ENCODE measurements at places on chromosomes 5 and 9.

- no peak for DNase-seq
Measured at GRCh38 chr5:5387777-5388176, 34.7 kb upstream of the ICE1 start.

- DNase-seq, result no peak
Measured at GRCh38 chr9:134214386-134214765, 50.0 kb upstream of the RNU6ATAC start.

DNA sequence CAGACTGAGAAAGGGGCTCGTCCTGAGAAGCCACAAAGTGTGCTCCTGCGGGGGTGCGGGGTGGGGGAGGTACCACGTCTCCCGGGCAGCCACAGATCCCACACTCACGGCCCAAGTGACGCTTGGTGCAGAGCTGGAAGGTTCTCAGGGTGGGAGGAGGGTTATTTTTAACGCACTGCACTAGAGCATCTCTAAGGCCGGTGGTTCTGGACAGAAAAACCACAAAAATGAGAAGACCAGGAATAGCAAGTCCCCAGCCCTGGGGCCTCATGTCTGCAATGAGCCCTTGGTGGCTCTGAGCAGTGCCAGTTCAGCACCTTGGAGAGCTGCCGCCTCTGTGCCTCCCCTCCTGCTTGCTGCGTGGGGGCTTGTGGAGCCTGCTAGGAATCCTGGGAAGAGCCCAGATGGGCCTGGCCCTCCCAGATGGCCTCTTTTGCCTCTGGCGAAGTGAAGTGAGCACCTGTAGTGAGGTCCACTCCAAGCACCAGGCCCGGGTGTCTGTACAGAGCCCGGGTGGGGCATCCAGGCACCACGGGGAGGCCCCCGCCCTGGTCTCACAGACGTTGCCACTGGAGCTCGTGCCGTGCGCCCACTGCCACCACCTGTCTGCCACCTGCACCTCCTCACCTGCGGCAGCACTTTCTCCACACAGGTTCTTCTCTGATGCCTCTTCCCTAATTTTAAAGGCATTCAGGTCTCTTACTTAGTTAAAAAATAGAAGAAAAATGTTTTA lies 48.9 kb upstream of the CACNA1B start:
- no peak for DNase-seq

DNA sequence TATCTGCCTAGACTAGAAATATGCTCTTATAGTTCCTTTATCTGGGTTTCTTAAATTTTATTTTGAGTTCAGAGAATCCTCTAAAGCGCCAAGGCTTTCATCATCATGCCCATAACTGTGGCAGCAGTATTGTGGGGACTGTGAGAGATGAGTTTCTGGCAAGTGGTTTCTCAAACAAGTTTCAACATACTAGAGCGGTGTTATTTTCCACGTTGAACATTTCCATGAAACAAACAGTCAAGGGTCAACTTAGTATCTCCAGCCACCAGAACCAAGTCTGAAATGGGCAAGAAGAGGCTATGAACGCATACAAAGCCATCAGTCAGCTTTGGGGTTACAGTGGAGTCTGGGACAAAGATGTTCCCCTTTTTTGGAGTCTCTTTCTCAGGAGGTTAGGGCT lies 40.3 kb downstream of the SERINC5 start:
- DNase-seq, result no peak

DNA sequence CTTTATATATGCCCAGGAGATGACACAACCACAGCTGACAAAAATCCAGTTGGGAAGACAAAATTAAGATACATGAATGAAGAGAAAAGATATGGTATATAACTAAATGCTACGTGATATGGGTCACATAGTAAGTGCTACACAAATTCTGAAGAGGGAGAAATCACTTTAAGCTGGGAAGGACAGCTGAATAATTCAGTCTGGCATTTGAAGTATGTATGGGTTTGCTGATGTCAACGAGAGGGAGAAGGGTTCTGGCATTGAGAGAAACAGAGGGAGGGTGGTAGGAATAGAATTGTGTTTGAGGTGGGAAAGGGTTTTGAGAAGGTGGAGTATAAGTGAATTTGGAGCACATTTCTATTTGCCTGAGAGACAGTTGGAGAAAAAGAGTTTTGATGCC lies 6.7 kb upstream of the SLIT3 start:
- no peak for DNase-seq

DNA sequence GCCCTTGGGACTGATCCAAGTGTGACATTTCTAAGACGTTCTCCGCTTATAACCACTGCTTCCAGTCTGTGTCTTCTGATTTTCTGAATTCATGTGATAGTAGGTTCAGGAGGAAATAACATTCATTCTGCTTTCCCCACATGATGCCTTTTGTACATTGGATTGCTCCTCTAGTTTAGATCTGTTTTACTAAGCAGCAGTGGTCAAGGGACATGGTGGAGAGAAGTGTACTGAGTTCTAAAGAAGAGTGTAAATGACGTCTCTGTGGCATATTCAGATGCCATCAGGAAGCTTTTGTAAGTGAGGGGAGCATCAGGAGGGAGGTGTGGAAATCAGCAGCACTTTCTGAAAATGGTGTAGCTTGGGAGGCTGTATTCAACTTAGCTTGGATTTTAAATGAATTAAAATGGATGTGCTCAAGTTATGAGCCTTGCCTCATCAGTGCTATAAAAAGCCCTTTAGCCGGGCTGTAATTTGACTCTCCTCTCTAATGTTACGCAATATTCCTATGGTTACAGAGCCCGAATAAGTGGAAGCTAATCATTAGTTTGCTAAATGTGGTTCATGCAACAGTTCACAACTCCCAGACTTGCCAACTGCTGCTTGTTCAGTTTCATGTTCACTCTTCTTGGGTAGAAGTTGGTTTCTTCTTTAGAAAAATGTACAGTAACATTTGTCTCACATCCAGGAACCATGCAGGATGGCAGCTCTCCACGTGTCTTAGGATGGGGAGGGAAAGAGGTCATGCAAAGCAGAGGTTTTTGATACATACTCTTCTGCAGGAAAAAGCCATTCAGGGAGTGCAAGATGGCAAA lies 281.3 kb downstream of the ARHGAP26 start:
- peak; percentile 63 for DNase-seq

DNA sequence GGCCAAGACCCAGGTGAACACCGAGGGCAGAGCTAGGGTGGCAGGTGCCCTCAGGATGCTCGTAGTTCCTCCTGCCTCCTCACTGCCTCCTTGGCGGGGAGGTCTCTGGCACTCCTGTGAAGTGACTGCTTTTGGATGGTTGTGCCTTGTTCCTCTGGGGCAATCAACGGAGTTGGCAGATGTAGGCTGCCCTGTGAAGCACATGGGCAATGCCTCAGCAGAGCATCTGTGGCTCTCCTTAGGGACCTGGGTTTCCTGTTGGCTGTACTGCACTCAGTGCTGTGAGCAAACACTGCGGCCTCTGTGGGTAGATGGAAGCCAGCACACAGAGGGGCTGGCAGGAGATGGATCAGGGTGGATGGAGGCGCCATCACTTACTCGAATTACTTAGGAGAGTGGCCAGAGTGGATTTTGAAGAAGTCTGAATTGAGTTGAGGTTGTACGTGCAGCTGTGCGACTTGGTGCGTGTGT lies 71.4 kb upstream of the COL5A1 start:
- DNase-seq, result no peak

DNA sequence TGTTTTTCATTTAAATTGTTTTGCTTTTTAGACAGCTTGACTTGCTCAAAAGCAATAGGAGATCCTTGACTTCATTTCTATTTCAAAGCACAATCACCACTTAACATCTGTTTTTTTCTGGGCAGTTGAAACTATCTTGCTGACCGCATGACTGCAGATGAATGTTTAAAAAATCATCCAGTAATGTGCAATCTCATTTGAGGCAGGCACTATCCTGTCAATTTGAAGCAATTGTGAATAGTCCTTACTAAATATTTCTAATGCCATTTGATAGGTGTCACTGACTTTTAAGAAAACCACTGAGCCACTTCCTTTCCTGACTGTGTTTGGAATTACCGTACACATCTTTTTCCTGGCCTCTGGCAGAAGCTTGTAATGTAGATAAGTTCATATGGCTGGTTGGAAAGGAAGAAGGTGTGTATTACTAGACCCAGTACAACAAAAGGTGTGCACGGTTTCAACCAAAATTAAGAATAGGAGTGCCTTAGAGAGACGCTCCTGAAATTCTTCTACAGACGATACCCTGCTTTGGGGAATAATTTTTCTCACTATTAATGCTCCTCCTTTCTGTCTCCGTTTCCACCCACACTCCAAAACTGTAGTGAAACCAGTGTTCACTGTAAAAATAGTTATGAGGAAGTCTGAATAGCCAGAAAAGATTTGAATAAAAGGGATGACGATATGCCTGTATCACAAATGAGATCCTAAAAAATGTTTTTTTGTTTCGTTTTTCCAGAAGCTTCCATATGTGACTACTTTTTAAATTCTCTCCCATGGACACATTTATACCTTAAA lies 136.7 kb upstream of the MOCS2 start:
- DNase-seq, result no peak

GRCh38 chr5:96875791-96876291 lies 459 bp upstream of the ERAP2 start:
- DNase-seq, result no peak

- no peak for DNase-seq
Measured at GRCh38 chr5:32833127-32833526, 122.0 kb downstream of the NPR3 start.

GRCh38 chr9:18666348-18666747 lies 192.4 kb downstream of the ADAMTSL1 start:
- DNase-seq, result no peak

- no peak for DNase-seq
Measured at GRCh38 chr5:100306000-100306399, 229.2 kb upstream of the FAM174A start.

GRCh38 chr9:35406183-35406959 lies 83.5 kb upstream of the RUSC2 start:
- DNase-seq, result no peak

DNA sequence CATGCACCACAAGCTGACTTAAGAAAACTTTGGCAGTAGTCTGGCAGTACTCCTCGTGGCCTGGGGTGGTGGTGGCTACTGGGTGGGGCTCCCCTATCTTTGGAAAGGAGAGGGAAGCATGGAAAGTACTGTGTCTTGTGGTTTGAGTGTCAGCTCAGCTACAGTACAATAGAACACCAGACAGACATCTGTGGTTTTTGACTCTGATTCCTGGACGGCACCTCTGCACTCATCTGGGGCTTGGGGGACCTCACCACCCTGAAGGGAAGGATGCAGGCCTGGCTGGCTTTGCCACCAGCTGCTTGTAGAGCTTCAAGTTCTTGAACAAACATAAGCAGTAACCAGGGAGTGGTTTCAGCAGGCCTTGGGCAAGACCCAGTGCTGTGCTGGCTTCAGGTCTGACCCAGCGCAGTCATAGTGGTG lies 40.6 kb downstream of the TNFSF8 start:
- DNase-seq, result peak; percentile 25

DNA sequence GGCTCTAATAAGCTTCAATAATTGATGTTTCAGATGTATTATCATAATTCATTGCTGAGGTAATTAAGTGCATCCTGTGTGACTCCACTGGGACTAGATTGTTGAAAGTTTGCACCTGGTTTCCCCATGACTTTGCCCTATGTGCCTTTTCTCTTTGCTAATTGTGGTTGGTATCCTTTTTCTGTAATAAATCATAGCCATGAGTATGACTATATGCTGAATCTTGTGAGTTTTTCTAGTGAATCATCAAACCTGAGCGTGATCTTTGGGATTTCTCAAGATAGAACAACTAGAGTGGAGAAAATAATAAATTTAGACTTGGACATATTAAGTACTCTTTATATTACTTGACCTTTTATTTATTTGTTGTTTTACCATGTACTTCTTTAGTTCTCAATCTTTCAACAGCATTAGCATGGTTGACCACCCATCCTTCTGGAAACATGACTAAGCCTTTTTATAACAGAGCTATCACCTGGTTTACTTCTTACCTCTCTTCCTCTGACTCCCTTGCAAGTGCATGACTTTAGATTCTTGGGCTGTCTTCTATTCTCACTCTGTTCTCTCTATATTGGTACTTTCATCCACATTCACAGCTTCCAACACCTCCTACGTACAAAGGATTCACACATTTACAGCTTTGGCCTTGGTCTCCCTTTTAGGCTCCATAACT lies 239.6 kb upstream of the TAS2R1 start:
- DNase-seq, result no peak

GRCh38 chr5:177276886-177277285 lies 26.6 kb downstream of the RAB24 start:
- DNase-seq, result no peak

- DNase-seq, result no peak
Measured at GRCh38 chr5:65338606-65339151, 143.0 kb downstream of the ADAMTS6 start.
